ENCODE measurements at places on chromosomes 2 and 18. TPM values are rescaled to one million over a fixed set of nuclear protein-coding genes. Genes with fewer than 3 reads are reported as not detected.

The ELOA2 gene
- total RNA-seq, result not detected

The TFPI gene
- total RNA-seq, result 111 TPM

The ANXA4 gene
- total RNA-seq, result 106 TPM

- peak; percentile 14 for DNase-seq
These were observed 35.9 kb downstream of the PTGR3 start for GRCh38 chr18:75173125-75173432.

DNA sequence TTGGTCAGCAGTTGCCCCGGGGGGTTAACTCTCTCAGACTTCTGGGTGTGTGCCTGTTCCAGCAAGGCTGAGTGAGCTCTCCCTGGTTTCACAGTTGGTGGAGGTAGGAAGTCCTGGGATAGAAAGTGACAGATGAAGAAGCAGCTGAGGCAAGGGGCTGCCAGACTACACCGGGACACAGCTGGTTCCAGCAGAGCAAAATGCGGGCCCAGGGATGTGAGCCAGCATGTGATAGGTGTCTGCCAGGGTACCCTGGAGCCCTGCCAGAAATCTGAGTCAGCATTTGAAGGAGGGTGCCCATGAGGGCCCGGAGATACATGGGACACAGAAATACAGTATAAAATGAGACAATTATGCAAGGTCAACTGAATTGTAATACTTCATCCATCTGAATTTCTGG, 79.3 kb upstream of the LGALSL start:
- peak; percentile 3 for DNase-seq

GRCh38 chr2:47345590-47345924, 57.4 kb upstream of the MSH2 start:
- no peak for DNase-seq

The DSG1 gene
- total RNA-seq, result not detected

- no peak for DNase-seq
These were observed 873.0 kb downstream of the CPS1 start for GRCh38 chr2:211429256-211429920.

GRCh38 chr2:190940454-190940853, 59.8 kb downstream of the GLS start:
- DNase-seq, result peak; percentile 28

DNA sequence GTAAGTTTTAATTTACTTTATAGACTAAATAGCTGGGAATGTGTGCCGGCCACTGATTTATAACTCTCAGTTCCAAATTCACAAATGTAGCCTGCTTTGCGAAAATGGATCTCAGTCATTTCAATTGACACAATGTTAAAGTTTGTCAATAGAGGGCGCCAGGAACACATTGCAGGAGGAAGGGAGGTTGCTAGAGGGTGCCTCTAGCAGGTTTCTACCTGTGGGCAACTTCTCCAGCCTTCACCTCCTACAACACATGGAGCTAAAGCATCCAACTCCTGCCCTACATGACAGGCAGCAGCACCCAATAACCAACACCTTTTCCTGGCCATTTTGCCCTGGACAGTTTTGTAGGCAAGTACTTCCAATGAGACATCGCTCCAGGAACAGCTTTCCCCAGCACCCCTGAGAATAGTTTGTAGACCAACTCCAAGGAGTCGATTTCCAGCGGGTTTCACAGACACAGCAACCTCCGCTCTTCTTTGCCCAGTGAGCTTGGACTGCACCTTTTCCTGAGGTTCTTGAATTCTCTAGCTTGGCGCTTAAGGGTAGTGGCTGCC, 784.8 kb upstream of the CDH2 start:
- peak; percentile 6 for DNase-seq

DNA sequence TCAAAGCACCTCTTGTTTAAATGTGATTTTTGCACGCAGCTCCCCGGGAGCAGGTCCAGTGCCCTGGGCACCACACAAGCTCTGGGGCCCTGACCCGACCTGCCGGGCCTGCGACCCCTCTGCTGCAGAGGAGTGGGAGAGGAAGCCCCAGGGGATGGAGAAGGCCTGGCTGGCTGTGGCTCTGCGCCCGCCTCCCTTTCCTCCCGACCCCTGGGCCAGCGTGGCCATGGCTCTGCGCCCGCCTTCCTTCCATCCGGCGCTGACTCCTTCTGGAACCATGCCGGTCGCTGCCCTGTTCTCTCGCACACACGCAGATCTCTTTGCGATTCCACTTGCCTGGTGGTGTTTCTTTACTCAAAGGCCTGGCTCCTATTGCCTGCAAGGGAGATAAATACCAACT, 166.5 kb upstream of the SALL3 start:
- no peak for DNase-seq

The ADAM23 gene
- total RNA-seq, result 3.1 TPM

- DNase-seq, result no peak
These were observed 798.5 kb downstream of the TRIB2 start for GRCh38 chr2:13515254-13515653.

The STRADB gene
- total RNA-seq, result 57.8 TPM

The ABCG5 gene
- total RNA-seq, result not detected

DNA sequence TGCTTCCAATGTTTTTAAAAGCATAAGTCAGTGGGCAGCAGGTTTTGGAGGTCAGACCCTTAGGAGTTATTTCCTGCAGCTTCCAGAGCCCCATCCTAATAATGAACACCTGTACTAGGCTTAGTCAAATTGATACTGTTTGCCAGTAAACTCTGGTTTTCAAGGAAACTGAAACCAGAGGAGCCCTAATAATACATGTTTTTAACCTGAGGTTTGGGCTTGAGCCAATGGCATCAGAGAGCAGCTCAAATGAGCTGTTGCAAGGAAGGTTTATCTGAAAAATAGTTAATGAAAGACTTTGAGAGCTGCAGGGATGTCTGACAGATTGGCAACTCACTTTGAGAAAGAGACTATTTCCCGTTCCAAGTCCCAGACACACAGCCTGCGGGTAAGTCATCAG, 54.6 kb downstream of the DCC start:
- DNase-seq, result no peak
